ENCODE measurements at places on chromosomes 1 and 21. TPM values are rescaled to one million over a fixed set of nuclear protein-coding genes. Genes with fewer than 3 reads are reported as not detected.

Gene FMO4
- 7.9 TPM for total RNA-seq

Gene A3GALT2
- not detected for total RNA-seq

GRCh38 chr1:46581681-46582455 lies 22.2 kb downstream of the MKNK1 start:
- DNase-seq, result no peak

GRCh38 chr1:109184687-109185086 lies 29.0 kb upstream of the SARS1 start:
- DNase-seq, result no peak

Gene NEK7
- 96.5 TPM for total RNA-seq

Gene PRRC2C
- 83.9 TPM for total RNA-seq

- DNase-seq, result no peak
Measured at GRCh38 chr1:168227620-168228019, 1.8 kb downstream of the SFT2D2 start.

DNA sequence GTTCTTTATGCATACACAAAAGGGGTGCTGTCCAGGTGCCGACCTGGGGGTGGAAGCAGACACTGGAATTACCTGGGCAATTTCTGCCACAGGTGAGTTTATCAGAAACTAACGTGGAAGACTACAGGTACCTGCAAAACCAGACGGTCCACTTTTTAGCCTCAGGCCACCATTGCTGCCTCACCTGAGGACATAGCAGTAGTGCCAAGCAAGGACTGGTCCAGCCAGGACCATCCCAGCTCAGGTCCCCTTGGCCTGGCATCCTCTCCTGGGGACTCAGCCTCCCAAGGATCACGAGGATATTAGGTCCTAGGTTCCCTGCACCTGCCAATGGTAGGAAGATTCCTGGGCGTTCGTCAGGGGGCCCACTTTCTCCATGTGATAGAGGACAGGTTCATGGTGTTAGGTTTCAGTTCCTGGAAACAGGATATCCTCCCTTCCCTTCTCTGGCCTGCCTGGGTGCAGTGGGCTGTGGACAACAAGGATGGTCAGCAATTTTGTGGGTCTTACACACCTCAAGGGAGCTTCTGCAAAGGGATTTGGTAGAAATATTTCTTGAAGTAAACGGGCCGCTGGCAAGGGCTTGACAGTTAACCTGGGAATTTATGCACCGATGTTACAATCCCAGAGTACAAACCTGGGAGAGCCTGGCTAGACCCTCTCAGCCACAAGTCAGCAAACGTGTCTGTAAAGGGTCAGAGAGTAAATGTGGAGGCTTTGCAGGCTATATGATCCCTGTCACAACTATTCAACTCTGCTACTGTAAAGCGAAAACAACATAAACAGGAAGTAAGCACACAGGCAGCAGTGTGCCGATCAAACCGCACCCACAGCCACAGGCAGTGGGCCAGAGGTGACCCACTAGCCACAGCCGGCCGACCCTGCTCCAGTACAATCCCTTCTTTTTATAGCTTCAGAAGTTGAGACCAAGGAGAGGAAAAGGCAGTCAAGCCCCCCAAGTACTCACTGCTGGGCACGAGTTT lies 71.4 kb upstream of the RAB4A start:
- DNase-seq, result no peak

Gene TPTE
- not detected for total RNA-seq

DNA sequence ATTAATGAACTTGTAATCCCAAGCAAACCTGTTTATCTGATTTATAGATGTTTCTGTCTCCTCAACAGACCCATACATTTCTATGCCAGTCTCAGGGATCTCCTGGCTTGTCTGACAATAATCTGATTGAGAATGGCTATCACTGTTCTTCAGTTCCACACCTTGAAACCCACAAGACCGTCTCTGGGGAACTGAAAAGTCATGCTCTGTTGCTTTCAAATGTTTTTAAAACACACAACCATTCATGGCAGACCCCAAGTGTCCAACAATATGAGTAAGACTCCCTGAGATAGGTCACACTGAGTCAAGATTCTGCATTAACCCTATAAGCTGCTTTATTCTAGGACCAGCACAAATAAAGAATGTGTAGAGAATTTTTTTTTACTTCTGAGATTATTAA lies 611.2 kb upstream of the PLXNA2 start:
- DNase-seq, result no peak

- DNase-seq, result no peak
Measured at GRCh38 chr1:110756506-110756905, 81.8 kb upstream of the KCNA3 start.

DNA sequence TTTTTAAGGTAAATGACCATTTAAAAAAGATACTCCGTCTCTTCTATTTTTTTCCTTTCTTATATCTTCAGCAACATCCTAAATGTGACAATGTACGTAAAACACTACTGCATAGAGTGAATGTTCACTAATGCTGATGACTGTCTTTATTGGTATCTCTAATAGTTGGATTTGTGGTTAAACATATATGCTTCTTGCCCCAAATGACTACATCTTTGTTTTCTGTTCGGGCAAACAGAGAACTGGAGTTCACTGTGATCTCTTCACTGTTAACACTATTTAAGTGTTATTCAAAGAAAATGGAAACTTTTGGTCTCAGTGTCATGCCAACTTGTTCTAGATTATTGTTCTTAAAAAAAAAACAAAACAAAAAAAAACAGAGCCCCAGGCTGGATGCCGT lies 109.4 kb downstream of the KIF26B start:
- no peak for DNase-seq

Gene DPT
- 147 TPM for total RNA-seq

Gene C1orf105
- total RNA-seq, result not detected

GRCh38 chr1:219566951-219567947 lies 45.7 kb downstream of the ZC3H11B start:
- no peak for DNase-seq

DNA sequence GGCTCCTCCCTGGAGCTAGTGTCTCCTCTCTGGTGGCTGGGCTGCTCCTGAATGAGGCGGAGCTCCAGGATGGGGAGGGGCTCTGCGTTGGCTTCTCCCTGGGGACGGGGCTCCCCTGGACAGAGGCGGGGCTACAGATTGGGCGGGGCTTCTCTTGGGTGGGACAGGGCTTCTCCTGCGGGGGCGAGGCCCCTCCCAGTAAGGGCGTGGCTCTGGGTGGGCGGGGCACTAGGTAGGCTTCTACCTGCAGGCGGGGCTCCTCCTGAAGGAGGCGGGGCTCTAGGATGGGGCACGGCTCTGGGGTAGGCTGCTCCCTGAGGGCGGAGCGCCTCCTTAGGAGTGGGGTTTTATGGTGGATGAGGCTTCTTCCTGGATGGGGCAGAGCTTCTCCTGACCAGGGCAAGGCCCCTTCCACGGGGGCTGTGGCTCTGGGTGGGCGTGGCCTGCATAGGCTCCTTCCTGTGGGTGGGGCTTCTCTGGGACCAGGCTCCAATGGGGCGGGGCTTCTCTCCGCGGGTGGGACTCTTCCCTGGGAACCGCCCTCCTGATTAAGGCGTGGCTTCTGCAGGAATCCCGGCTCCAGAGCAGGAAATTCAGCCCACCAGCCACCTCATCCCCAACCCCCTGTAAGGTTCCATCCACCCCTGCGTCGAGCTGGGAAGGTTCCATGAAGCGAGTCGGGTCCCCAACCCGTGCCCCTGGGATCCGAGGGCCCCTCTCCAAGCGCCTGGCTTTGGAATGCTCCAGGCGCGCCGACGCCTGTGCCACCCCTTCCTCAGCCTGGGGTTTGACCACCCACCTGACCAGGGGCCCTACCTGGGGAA lies 22.7 kb upstream of the ARF1 start:
- no peak for DNase-seq

GRCh38 chr1:35533586-35533985 lies 23.6 kb downstream of the KIAA0319L start:
- no peak for DNase-seq

DNA sequence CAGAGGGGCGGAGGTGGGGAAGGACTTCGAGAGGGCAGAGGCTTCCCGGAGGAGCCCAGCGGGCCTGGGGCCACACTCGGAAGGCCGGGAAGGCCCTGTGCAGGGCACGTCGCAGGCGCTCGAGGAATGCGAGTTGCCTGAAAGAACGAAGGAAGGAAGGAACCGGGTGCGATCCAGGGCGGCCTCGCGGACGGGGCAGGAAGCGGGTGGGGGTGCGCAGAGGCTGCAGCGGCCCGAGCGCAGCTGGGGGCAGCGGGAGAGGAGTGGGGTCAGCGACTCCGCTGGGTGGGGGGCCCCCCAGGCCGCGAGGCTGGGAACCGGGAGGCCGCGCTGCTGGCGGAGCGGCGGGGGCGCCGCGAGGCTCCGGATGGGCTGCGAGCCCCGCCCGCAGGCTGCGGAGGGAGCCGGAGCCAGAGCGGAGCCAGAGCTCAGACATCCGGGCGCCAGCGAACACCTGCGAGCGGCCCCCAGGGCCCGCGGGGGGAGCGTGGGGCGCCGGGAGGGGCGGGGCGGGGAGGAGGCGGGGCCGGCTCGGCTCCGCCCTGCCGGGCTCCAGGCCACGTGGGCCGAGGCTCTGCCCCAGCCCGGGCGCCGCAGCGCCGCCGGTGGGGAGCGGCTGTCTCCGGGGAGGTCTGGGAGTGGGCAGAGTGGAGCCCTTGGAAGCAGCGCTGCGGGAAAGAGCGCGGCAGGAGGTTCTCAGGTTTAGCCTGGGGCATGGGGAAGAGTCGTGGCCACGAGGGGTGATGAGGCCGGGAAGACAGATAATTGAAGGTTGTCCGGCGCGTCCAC lies 4.6 kb downstream of the ID3 start:
- no peak for DNase-seq

Gene PATJ
- 18.1 TPM for total RNA-seq

DNA sequence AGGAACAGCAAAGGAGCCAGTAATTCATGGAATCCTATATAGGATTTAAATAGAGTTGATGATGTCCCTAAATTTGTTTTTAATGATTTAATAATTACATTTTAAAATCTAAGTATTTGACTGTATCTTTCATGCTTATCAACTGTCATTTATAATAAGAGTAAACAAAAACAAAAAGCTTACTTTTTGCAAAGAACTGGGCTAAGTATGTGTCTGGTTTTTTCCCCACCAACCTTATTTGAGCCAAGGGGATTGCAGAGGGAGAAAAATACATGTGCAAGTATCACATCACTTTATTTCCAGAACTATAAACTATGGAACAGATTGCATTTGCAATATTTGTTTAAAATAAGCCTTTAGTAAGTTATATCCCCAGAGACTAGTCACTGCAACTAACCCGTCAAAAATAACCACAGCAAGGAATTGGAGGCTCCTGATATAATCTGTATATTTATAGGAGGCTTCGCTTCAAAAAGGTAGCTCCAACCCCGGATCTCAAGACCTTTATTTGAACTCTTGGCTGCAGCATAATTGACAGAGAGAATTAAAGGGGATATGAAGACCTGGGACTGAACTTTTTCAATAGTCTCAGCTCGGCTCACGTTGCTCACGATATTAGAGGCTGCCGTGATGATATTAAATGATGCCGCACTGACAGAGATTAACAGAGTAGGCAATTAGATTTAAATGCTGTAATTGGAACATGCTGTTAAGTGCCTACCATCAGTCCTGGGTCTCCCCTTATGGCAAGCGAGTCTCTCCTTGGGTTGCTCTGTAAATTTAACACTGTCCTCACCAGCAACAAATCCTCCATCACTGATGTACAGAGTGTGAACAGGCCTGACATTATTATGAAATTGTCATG lies 329.1 kb upstream of the NFIA start:
- DNase-seq, result no peak

GRCh38 chr1:53944469-53945182 lies 873 bp downstream of the IFT25 start:
- DNase-seq, result no peak

- DNase-seq, result no peak
Measured at GRCh38 chr1:66778266-66778665, 22.8 kb downstream of the INSL5 start.

Gene UBASH3A
- 0.79 TPM for total RNA-seq

Gene PAQR6
- 1.1 TPM for total RNA-seq

DNA sequence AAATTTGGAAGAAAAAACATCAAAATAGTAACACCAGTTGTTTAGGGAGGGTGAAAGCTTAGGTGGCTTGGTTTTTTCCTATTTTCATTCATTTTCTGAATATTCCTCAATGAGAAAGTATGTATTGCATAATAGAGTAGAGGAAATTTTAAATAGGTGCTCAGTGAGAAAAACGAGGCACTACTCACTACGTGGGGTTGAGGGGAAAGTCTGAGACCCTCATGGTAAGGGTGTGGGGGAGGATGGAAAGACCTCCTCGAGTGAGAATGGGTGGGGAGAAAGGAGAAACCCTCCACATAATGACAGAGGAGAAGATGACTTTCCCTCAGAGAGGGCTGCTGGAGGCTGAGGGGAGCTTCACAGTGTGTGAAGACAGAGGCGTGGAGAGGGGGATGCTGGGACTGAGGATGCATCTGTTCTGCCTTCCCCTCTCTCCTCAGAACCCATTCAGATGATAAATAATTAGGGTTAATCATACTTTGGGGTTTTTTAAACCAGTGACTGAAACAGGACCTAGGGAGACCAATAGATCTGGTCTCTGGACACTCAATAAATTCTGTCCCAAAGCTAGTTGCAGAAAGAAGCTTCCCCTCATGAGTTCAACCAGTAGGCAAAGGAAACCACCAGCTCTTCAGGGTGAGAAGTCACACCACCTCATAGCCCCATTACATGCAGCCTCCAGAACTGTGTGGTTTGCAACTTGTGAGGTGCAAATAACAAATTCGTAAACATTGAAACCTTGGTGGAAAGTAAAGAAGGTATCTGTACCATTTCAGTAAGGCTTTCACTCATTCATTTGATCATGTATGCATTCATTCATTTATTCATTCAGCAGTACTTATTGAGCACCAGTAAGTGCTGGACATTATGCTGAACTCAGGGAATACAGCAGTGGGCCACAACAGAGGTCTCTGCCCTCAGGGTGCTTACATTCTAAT lies 17.1 kb downstream of the SLAMF7 start:
- no peak for DNase-seq

Gene IL23R
- total RNA-seq, result not detected

Gene PWP2
- 7.6 TPM for total RNA-seq

Gene CEP350
- total RNA-seq, result 56.6 TPM

Gene PRR9
- total RNA-seq, result 5.4 TPM

Gene HAPLN2
- 2.8 TPM for total RNA-seq

DNA sequence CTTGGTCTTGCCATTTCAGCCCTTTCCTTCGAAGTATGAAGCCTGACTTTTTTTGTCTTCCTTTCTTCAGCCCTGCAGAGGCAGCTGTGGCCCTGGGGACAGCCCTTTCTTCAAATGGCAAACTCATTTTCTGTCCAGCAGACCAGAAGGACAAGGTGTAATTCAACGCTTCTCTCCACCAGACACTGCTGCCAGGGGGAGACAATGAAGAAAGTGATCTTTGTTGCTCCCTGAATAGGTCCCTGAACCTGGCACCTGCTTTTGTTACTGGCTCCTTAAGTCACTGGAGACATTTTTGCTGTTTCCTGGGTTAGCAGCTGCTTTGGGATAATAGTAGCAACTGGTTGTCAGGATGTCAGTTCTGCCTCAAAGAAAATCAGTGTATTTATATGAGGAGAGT lies 50.8 kb upstream of the MACF1 start:
- DNase-seq, result no peak

DNA sequence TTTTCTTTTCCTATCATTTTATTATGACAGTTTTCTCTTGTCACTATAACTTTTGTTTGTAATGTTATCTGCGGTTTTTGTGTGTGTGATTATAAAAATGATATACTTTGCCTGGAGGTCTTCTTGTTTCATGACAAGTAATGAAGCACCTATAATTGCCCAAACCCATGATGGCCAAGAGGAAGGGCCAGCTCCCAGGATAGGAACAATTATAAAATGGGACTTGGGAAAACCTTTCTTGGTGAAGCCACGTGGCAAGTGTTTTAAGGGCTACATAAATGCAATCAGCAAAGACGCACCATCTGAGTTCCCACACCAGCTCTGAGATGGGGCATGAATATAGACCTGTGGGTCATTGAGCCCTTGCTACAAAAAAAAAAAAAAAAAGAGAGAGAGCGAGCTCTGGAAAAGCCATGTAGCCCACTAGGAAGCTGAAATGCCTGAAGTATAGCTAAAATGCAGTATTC lies 462.6 kb upstream of the RUNX1 start:
- DNase-seq, result no peak

Data from omental fat pad (tissue), 4 donors.